Sigmoid colon (tissue), 7 donors: ENCODE measurements at places on chromosomes 7 and 10. TPM values are rescaled to one million over a fixed set of nuclear protein-coding genes. Genes with fewer than 3 reads are reported as not detected.

DNA sequence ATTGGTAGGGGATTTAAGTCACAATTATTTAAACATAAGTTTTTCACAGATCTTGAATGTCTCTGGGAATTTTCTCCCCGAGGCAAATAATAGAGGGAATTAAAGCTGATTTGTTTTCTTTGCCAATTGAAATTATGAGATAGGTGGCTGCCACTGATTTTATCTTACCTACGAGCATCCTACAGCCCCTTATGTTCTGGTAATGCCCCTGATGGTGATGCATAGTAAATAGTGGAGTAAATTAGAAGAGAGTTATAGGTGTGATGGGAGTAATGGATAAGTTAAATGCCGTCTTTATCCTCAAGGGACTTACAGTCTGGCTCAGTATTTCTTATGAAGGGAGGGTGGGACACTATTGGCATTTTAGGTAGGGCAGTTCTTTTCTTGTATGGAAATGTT, 58.1 kb downstream of the HDAC9 start:
- DNase-seq = no peak

DNA sequence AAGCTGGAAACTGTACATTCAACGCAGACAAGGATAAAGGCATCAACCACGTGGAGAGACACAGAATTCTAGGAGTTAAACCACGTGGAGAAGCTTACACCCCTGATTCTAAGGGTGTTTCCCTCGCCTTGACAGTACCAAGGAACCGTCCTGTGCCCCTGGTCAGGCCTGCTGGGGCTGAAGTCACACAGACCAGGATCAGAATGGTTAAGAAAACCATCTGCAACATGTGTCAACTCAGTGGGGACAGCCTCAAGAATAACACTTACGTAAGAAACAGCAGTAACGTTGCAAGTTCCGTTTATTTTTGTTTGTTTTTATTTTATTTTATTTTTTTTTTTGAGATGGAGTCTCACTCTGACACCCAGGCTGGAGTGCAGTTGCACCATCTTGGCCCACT, 55.6 kb downstream of the CHST15 start:
- no peak for DNase-seq

DNA sequence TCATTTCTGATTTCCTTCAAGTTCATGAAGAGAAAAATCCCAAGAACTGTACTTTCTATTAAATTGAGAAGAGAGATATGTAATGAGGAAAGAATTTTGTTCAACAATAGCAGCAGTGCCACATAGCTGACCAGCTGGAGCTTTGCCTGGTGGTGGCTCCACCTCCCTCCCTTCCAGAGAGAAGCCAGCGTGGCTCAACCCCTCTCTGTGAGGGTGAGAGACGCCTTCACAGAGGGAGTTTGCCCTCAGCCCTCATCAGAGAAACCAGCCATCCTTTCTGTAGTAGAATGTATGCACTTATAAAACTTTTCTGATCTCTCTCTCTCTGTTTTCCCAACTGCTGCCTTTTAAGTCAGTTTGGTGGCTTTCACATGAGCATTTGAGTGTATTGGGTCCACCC, 20.5 kb upstream of the COL1A2 start:
- peak; percentile 94 for DNase-seq

GRCh38 chr7:101066833-101067177, 18.5 kb upstream of the TRIM56 start:
- DNase-seq = no peak

- peak; percentile 86 for DNase-seq
These were observed 621 bp downstream of the P4HA1 start for GRCh38 chr10:73096041-73096448.

RPEL1 gene
- total RNA-seq = not detected

DNA sequence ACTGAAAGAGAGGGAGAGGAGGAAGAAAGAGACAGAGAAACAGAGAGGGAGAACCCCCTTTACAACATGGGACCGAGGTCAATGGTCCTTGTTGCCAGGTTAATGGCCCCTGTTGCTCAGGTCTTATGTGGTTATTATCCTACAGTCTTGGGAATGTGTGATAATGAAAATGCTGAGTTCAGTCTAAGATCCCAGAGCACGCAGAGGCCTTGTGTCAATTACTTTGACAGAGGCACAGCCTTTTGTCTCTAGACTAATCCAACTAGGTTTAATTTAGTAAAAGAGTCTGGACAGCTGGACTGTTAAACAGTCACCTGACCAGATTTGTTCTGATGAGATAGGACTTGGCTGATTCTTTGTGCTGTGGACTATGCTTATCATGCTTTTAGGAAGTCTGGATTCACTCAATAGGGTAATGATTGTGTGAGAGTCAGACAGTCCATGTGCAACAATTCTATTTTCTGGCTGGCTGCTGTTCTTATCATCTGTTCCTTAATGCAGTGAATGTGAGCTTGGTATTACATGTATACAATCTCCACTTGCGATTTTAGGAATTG, 157.4 kb upstream of the MAGI2 start:
- DNase-seq = no peak

KLF14 gene
- not detected for total RNA-seq
